ENCODE measurements at places on chromosomes 1 and 21.

DNA sequence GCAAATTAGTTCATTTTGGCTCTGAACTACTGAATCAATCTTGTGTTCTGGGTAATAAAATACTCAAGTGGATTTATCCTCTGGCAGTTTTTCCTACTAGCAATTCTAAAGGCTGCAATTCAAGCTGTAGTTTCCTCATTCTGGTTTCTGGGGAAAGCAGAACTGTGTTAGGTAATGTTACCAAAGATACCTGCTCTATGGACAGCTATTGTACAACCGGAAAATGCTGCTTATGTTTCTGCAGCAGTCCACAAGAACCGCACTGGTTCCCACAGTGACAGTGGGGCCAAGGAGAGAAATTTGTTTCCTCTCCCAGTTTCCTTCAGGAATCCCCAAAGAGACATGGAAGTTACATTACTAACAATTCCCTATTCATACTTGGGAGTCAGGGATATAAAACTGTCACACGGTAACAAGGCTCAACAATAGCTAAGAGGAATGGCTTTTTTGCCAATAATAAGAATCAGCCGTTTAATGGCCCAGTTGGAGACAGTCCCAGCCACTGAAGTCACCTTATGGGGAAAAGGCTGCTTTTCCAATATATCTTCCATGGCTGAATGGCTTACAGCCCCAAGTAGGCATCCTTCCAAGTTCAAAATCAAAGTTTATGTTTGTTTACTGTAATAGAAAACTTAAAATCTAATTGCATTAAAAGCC is 52.6 kb downstream of the PCNX2 start:
- DNase-seq: no peak

DNA sequence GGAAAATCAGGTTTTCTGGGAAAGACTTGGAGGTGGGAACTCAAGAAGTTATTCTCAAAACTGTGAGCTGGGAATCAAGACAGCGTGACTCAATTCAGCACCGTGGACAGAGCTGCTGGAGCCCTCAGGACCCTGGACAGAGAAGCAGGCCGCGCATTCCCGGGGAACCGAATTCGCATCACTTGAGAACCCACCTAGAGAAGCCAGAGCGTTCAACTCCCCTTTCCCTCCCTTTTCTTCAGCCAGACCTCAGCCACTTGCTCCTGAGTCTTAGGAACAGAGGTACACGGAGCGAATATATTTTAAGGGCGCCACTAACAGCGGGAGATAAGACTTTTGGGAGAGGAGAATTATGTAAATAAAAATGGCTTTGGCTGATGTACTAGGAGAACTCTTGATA is 2.0 kb upstream of the LIN28A start:
- peak; percentile 84 for DNase-seq

DNA sequence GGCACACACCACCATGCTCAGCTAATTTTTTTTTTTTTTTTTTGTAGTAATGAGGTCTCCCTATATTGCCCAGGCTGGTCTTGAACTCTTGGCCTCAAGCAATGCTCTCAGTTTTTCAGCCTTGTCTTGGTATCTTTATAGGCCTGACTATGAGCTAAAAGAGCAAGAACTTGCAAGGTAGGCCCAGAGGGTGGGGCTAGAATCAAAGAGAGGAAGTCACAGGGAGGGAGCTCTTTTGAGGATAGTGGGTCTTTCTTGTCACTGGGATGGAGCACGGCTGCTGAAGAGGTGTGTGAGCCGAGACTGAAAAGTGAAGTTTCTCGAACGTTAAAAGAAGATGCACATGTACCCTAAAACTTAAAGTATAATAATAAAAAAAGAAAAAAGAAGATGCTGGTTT is 260.0 kb upstream of the BEND5 start:
- DNase-seq: no peak

- DNase-seq: no peak
These were observed 24.6 kb downstream of the TNFRSF1B start for GRCh38 chr1:12191242-12192032.

DNA sequence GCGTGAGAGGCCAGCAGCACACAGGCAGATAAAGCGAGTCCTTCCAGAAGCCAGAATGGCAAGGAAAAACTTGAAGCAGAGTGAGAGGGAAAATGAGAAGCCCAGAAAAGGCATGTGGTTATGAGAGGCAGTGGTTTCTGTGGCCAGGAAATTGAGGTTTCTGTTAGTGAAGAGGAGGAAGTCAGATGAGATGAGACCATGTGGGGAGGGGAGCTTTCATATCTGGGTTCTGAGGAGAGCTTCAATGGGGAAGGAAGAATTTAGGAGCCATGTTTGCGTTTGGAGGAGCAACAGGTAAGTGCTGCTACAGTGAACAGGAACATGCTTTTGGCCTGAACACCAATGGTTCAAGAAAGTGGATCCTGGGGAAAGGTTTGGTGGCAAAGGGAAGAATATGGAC is 6.1 kb upstream of the CD1A start:
- DNase-seq: peak; percentile 43

DNA sequence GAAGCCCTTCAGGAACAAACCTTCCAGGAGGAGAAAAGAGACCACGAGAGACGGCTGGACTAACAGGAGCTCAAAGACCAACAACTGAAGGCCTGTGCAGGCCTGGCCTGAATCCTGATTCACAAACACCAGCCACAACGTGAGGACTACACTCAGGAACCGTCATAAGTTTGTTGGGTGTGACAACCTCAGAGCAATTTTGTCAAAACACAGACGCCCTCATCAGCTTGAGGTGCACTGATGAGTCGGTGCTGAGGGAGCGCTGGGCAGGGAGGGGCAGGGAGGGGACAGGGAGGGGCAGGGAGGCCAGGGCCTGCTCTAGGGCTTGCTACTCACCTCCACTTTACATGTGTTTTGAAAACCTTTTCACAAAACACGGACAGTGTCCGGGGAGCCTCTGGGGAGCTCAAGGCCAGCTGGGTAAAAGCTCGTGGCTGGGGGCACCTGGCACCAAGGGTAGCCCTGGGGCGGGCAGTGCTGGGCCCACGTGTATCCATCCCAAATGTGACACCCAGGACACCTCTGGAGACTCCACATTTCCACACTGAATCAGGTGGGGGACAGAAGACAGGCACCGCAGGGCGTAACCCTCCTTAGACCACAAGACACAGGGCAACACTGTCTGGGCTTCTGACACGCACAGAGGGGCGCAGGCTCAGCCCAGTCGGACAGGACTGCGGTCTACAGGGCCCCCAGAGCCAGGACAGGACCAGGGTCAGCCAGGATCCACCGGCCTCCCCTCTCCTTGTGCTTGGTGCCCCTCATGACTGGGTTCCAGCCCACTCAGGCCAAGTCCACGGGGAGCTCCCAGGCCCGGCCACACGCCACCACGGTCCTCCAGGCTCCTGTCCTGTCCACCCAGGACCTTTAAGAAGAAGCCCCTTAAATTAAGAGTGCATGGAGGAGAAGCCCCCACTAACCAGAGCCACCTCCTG is 16.5 kb downstream of the LSS start:
- DNase-seq: no peak

- no peak for DNase-seq
These were observed 14.8 kb downstream of the KCTD3 start for GRCh38 chr1:215581896-215582295.

GRCh38 chr1:147895123-147895522 is 7.5 kb upstream of the GJA8 start:
- no peak for DNase-seq

DNA sequence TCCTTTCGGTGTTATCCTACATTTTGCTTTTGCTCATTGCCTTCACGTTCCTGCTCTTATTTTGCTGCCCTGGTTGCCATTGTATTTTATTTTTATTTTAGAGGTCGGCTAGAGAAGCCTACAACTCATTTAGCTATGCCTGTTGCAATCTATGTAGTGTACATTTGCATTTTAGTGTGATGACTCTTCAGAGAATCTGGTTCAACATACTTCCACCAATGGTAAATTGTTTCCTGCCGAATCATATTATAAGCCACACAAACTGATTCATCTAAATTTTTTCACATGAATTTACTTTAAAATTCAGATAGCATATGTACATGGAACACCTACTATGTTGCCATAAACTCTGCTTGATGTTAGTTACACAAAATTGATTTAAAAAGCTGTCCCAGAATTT is 1596.9 kb downstream of the PLA2G4A start:
- no peak for DNase-seq

- peak; percentile 82 for DNase-seq
These were observed 92.5 kb upstream of the RUNX3 start for GRCh38 chr1:25022361-25023189.

- no peak for DNase-seq
These were observed 34.1 kb downstream of the ABL2 start for GRCh38 chr1:179195376-179195775.

GRCh38 chr1:24986372-24986965 is 56.4 kb upstream of the RUNX3 start:
- no peak for DNase-seq

DNA sequence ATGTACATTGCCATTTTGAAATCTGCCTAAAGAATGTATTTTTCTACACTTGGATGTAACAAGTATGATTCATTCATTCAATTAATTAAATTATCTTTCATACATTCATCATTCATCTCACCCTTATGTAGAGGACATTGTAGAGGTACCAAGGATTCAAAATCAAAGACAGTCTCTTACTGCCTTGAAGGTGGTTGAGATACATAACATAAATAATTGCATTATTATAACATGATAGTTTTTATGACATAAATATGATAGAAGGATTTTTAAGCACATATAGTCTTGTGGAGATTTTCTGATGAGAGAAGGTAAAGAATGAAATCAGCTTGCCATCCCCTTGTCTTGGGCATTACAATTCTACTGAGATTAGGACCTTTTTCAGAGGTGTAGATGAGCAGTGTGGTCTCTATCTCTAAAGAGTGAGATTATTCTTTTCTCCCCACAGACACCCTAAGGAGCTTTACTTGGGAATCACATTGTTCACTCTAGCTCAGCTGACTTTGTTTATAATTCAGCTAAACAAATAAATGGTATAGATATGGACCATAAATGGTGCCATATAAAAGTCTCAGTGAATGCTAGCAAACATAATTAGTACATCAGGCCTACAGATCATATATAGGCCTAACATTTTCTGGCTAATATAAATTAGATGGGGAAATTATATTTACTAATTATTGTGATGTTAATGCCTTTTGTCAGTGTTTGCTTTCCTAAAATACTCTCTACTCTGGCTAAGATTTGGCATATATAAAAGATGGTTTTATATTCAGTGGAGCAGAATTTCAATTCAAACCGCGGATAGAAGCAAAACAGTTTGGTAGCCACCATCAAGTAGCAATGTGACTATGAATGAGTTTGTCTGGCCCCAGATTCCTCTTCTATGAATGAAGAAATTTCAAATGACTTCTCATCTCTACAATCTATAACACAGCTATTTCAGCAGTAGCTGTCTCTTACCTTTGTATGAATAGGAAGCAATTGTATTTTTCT is 1.9 kb downstream of the RGS1 start:
- DNase-seq: no peak

DNA sequence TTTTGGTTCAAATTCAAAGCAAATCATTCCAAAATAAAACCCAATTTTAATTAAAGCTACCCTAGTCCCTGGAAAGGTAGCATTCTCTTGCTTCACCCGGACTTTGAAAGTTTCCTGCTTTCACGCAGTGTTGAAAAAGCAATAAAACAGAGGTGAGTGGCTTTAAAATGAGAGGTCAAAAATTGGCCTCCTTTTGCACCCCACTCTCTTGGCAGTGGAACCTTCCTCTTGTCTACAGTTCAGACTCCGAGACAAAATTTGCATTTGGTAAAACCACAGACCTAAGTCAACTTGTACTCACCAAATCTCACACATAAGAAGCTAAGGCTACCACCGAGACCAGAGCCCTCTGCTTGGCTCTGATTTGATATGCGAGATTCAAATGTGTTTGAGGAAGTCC is 252.7 kb downstream of the TTLL7 start:
- DNase-seq: no peak

DNA sequence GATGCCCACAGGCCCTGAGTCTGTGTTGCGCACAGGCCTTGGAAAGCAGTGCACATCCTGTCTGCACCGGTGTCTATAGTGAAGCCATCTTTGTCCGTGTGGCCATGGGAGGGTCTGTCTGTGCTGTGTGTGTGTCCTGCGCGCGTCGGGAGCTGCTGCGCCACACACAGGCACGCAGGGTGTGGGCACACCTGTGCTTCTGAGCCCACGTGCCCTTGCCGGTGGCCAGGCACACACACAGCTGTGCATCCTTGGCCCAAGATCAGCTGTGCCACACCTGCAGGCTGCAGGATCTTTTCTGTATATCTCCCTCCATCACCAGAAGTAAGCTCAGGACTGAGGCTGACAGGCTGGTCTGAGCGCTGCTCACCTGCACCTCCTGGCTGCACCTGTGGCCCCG is 3.2 kb upstream of the SAMD11 start:
- no peak for DNase-seq
